Choroid plexus epithelial cell (primary cell): ENCODE measurements at places on chromosomes 4 and X.

GRCh38 chr4:108417923-108418322 lies 202.5 kb upstream of the RPL34 start:
- DNase-seq, result peak; percentile 84

DNA sequence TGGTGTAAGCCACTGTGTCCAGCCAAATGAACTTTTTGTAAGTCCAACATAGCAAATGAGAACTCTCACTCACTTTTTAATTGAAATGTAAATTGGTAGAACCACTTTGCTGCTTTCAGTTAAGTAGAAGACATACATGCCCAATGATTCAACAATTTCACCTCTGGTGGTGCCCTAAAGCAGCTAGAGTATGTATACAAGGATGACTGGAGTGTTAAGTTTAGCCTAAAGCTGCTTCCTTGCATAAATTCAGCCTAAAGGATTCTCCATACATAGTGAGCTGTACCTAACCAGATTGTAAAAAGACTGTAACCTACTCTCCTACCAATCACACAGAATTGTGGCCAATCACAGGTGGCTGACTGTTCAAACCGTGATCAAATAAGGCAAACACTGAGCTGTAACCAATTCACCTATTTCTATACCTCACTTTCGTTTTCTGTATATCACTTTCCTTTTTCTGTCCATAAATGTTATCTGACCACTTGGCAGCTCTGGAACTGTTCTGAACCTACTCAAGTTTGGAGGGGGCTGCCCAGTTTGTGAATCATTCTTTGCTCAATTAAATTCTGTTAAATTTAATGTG lies 39.9 kb downstream of the PDS5A start:
- DNase-seq, result no peak

- DNase-seq, result no peak
Measured at GRCh38 chr4:152530600-152530999, 5.3 kb downstream of the FBXW7 start.

GRCh38 chrX:103081051-103081450 lies 11.9 kb downstream of the NXF3 start:
- DNase-seq, result no peak

GRCh38 chrX:110514509-110514908 lies 155.9 kb downstream of the RTL9 start:
- no peak for DNase-seq
